ENCODE measurements at places on chromosomes 11 and 22.

GRCh38 chr11:1303126-1303821, 6.2 kb downstream of the TOLLIP start:
- no peak for DNase-seq

DNA sequence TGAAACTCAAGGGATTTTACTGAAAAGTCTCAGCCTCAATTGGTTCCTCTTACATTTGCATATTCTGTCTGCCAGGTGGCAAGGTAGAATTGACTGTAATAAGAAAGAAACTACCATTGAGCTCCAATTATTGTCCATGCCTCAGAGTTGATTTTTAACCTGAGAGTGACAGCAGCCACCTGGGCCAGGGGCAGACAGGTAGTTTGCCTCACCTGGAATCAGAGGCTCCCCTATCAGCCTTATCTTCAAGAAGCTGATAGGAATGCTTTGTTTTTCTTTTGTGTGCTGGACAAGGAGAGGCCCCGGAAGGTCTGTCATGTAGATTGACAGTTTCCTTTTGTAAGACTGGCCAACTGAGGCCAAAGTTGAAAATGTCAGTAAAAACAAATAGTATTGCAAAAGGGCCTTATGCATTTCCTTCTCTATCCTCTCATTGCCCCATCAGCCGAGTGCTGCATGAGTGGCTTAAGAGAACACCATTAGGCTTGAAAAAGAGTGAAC, 34.1 kb downstream of the CD44 start:
- DNase-seq = no peak

GRCh38 chr22:20156611-20157429, 6.0 kb upstream of the CCDC188 start:
- DNase-seq = peak; percentile 90

DNA sequence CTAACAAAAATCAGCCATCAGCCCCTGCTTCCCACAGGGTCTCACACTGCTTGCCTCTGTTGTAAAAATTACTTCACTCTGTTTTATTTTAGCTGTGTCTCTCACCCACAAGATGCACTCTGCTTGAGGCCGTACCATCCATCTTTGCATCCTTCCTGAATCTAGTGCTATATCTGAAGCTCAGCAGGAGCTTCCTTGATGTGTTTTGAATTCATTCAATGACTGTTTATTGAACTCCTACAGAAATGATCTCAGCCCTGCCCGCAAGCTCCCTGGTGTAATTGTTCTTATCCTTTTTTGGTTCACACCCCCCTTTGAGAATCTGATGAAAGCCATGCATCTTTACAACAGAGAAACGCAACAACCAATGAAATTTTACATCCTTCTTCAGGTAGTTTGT, 310.2 kb upstream of the ZC3H12C start:
- no peak for DNase-seq

GRCh38 chr22:22195265-22196017, 49.1 kb upstream of the VPREB1 start:
- peak; percentile 83 for DNase-seq

GRCh38 chr11:10107497-10107896, 186.5 kb downstream of the SBF2 start:
- DNase-seq = no peak

- DNase-seq = no peak
Measured at GRCh38 chr11:64963072-64963631, 8.8 kb downstream of the MAJIN start.

DNA sequence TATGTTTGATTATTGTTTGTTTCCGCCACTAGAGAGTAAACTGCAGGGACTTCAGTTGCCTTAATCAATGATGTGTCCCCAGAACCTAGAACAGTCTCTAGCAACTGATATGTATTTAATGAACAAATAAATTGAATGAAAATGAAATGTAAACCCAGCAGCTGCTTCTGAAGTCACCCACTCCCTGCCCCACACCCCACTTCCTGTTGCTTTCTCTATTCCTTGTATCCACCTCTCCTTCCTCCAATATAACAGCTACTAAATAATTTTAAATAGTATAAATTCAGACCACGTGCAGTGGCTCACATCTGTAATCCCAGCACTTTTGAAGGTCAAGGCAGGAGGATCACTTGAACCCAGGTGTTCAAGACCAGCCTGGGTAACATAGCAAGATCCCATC, 15.8 kb downstream of the MYH9 start:
- DNase-seq = no peak

Data from stimulated activated CD4-positive, alpha-beta T cell treated with anti-CD3 and anti-CD28 coated beads, Interleukin-2, amount 100 ng/mL, for 48 hours (primary cell).